ENCODE measurements at places on chromosomes 6 and 20.

DNA sequence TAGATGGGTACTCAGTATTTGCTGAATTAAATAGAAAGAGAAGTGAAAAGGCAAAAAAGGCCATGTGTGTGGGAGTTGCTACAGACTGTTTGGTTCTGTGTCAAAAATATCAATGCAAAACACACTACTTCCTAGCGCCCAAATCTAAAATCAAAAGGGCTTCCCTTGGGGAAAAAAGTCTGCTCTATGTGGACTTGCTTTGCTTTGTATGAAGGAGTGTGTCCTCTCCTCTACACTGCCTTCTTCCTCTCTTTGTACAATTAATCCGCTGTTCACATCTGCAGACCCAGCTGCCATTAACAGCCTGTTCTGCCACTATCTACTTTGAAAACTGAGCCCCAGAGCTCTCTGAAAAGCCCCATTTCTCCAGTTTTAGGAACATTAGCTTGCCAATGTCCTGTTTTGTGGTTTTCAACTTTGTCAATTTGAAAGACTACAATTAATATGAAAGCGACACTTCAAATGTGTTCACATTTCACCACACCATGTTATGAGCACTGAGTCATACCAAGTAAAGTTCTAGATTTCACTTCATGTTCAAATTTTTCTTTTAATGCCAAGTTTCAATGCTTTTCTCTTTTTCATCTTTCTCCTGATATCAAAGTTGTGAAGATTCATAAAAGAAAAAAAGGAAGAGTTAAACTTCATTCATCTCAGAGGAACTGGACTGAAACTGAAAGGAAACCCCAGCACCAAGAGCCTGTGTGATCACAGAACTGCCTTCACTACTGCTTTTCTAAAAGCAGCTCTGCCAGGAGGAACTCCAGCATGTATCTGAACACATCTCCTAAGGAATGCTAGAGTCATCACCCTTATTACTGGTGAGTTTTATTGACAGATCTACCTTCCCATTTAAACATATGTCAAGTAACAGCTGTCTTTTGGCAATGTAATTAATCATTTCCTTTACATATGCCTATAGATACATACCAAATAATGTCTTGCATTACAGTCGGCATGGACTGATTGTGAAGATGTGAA, 102.6 kb downstream of the KIF13A start:
- no peak for DNase-seq

DNA sequence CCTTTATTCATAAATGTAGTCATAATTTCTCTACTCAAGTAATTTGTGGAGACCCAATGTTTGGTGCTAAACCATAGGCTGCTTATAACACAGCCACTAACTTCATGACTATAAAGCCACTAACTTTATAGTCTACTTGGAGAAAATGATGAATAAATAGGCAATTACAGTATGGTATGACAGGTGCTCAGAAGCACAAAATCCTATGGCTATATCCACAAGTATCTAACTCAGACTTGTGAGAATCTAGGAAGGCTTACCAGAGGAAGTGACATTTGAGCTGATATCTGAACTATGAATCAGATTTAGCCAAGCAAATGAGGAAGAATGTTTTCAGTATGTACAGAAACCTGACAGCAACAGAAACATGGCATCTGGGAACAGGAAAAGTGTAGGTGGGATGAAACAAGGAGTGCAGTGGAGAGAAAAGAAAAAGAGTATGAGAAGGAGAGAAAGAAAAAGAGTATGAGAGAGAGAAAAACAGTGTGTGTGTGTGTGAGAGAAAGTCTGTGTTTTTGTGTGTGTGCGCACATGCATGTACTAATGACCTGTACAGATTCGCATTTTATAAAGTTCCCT, 59.9 kb downstream of the REV3L start:
- no peak for DNase-seq

GRCh38 chr20:62959101-62959971, 6.8 kb downstream of the SLC17A9 start:
- no peak for DNase-seq

- no peak for DNase-seq
These were observed 46.9 kb downstream of the MAP3K4 start for GRCh38 chr6:161038229-161039031.

Data from central memory CD8-positive, alpha-beta T cell (primary cell).